ENCODE measurements at places on chromosomes 7 and 10.

GRCh38 chr10:68330852-68331454 lies 911 bp upstream of the HNRNPH3 start:
- DNase-seq, result peak; percentile 13

DNA sequence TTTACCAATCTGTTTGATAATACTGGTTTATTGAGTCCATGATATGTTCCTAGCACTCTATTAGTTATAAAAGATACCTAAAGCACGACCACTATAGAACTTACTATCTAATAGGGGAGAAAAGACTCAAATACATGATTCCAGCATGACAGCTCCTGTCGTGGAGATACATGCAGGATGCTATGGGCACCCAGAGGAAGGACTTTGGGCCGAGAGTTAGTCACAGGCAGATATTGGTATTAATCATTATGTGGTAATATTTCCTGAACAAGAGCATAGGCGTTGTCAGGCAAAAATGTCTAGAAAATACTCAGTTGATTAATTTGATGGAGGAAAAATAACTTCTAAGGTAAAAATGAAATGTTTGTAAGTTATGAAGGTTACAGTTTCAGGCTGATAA lies 31.8 kb downstream of the CNNM2 start:
- DNase-seq, result no peak

DNA sequence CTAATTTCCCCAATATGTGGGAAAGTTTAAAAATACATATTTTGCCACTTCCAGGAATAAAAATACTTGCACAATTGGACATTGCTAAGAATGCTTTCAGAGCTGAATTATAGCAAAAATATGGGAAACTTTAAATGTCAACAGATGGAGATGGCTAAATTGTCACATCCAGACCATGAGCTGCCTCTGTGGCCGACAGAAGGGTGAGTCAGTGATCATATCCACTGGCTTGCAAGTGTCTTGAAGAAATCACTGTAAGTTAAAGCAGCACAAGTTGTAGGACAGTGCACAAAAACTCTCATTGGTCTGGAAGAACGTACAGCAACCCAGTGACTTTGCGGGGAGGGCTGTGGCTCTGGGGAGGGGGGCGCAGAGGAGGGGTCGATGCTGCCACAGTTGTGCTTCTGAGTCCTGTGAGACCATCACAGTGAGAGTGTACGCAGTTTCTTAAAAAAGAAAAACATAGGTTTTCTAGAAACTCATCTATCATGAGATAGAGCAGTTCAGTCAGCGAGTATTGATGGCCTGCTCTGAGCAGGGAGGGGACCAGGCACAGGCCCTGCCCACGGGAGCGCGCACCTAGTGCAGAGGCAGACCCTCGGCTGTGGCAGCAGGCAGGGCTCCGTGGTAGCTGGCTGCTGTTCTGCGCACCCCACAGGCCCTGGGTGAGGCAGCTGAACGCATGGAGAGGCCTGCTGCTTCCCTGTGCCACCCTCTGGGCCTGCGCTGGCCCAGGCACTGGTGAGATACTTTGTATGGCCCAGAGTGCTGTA lies 25.5 kb downstream of the LRRC27 start:
- DNase-seq, result no peak

DNA sequence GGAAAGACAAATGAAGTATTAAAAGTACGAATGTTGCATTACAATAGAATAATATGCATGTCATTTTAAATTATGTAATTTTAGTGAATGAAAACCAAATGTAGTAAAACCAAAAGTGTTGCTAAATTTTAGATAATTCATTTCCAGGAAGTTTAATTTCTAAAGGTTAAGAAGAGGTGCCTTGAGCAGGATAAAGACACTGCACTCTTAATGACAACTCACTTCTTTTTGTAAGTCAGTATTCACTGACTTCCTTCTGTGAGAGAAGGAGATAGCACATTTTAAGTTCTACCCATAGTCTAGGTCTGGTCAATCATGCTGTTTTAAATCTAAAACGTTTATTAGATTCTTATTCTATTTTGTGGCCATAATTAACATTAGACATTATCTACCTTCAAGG lies 160.2 kb downstream of the CRPPA start:
- no peak for DNase-seq

DNA sequence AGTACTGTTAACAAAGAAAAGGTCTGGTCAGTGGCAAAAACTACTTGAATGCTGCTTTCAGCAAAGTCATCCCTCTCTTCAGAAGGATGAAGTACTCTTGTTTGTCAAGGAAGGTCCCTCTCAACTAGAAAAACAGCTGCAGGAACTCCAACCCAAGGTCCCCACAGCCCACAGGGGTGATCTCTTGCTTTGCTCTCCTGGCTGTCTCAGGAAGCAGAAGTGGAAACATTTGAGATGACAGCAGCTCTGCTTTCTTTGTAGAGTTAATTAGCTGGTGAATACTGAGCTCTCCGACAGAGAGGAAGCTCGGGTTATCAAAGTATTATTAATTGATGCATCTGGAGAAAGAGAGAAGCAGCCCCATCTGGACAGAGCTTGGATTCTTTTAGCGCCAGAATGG lies 25.4 kb upstream of the LRGUK start:
- no peak for DNase-seq

- no peak for DNase-seq
Measured at GRCh38 chr10:7734821-7735220, 31.7 kb downstream of the ITIH2 start.

DNA sequence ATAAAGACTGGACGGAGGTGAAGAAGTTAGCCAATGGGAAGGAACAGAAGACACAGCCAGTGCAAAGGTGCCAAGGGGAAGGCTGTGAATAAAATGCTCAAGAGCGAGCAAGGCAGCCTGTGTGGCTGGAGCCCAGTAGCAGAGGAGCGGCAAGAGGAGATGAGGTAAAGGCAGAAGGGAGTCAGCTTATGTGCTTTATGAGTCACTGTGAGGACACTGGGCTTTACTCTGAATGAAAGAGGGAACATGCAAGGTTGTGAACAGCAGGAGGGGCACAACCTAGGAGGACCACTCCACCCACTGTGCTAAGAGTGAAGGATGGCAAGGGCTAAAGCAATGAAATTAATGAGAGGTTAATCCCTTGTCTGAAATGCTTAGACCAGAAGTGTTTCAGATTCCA lies 129.0 kb upstream of the ODAD2 start:
- DNase-seq, result no peak

GRCh38 chr10:43679509-43679908 lies 30.8 kb upstream of the ZNF32 start:
- DNase-seq, result no peak

DNA sequence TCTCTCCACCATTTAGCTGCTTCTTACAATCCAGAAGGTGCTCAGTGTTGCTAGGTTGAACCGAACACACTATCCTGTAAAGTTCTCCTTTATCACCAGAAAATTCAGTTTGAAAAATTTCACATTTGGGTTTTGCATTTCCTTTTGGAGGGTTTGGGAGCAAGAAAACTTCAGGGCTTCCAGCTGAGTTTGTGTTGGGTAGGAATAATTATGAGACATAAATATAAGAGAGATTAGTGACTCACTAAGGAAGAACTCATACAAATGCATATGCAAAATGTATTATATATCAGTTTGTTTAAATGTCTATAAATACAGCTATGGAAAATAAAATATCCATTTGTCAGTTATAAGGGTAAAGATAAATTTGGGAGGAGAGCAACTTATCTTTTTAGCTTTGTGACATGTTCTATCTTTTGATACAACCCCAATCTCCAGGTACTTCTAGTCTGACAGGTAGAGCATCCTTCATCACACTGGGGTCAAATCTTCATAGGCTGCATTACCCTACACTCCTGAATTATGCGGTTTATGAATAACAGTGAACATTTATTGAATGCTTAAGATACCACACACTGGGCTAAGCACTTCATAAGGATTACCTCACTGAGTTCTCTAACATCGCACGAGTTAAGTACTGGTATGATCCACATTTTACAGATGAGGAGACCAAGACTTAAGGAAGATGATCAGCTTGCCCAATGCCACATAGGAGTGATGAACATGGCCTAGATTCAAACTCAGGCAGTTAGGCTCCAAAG lies 304.4 kb downstream of the SORCS1 start:
- no peak for DNase-seq

DNA sequence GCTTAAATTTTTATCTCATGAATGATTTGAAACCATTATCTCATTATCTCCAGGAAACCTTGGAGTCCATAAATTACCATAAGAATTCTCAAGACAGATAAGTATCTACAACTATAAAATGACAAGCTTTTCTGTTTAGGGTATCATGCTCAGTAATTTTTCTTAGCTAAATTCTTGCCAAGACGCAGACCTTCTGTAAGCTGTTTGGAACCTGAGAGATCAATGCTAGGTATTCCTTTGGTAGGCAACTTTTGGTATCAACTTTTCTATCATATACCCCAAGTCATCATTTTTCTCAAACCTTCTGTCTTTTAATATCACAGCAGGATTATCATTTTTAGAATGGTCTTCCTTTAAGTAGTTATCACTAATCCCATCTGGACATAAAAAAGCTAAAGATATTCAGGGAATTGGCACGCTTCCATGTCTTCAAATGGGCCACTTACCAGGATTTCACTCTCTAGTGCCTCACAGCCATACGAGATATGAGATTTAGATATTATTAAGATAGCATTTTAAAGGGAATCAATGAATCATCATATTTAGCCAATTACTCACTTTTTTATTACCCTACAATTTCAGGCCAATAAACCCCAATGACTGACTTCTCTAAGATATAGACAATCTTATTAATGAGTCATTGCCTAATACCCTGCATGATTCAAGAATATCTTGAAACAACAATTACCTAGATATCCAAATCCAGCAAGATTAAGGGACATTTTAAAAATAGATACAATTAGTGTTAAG lies 544.1 kb downstream of the HTR7 start:
- no peak for DNase-seq

DNA sequence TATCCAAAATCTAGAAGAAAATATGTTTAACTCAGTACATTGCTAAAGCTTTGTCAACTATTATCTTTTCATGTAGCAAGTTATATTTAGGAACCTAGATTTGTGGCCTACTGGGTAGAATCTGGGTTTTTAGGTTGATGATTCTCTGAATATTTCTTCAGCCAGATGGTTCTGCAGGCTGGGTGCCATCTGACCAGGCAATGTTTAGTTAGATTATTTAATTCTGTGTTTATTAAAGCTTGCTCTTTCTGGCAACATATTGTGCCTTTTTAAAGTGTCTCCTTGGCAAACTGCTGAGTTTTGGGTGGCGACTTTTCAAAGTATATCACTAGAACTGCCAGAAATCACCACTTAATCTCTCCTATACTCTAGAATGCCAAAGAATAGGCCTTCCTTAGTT lies 114.1 kb downstream of the LHFPL3 start:
- no peak for DNase-seq

DNA sequence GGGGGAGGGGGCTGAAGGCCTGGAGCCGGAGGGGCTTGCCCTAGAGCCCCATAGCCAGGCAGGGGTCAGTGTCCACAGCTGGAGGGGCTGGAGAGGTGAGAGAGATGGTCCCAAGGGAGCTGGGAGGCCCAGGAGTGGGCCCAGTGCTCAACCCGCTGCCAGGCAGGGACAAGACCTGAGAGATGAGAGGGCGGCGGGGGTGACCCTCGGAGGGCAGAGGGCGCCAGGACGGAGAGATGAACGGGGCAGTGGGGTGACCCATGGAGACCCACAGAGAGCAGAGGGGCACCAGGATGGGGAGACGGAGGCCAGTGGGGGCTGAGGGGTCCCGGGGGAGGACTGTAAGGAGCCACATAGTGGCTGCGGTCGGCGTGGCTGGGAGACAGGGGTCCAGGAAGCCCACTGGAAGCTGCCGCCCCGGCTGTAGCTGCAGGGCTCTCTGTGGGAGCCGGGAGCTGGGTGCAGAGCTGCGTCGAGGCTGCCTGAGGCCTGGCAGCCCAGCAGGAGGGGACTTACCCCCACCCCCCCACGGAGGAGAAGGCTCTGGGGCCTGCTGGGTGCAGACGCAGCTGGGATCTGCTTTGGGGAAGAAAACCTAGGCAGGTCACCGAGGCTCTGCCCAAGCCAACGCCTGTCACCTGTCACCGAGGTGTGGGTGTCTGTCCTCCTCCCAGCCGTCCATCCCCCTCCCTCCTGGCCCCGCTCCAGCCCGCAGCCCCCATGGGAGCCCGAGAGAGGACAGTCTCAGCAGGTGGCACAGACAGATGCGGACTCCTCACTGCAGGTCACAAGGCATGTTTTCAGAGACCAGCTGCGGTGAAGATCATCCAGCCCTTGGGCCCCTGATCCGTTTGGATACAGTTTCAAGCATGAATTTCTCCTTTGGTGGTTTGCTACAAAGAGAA lies 25.1 kb downstream of the PWWP2B start:
- DNase-seq, result no peak

DNA sequence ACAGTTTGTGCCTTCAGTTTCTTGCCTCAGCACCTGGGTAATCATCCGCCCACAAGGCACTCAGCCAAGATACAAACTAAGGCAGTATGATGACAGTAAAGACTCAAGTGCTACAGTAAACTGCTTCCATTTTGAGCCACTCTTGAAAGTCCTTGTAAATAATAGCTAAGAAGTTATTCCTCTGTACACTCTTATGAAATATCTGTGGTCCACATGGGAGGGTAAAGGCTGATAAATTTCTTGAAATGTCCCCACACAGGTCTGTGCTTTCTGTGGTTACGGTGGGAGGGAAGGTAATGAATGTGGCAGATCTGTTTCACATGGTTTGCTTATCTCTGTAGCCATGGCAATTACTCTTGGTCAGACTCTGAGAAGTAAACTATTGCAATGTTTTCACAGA lies 551.0 kb upstream of the ZWINT start:
- no peak for DNase-seq

DNA sequence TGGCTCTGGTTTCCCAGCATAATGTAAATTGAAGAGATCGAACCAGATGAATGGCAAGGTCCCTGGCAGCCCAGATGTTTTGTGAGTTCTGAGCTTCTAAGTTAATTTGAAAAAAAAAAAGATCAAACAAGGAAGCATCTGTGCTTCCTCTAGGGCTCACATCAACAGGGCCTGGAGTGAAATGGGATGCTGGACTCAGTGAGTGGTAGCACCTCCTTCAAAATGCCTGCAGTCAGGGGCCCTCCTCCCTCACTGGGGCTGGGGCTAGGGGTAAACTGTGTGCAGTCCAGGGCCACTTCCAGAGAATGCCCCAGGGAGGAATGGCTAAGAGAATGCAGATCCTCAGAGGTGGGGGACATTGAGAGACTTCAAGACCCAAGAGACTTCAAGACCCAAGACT lies 6.0 kb upstream of the CUEDC2 start:
- DNase-seq, result no peak

- DNase-seq, result no peak
Measured at GRCh38 chr7:149004405-149005370, 23.6 kb downstream of the PDIA4 start.

- no peak for DNase-seq
Measured at GRCh38 chr10:99681553-99681952, 22.2 kb downstream of the ENTPD7 start.

Data from stimulated activated CD4-positive, alpha-beta T cell treated with anti-CD3 and anti-CD28 coated beads, Interleukin-4, amount 100 ng/mL, for 48 hours (primary cell).